Hepatocyte (in vitro differentiated cells): ENCODE measurements at places on chromosomes 1 and 21. TPM values are rescaled to one million over a fixed set of nuclear protein-coding genes. Genes with fewer than 3 reads are reported as not detected.

DNA sequence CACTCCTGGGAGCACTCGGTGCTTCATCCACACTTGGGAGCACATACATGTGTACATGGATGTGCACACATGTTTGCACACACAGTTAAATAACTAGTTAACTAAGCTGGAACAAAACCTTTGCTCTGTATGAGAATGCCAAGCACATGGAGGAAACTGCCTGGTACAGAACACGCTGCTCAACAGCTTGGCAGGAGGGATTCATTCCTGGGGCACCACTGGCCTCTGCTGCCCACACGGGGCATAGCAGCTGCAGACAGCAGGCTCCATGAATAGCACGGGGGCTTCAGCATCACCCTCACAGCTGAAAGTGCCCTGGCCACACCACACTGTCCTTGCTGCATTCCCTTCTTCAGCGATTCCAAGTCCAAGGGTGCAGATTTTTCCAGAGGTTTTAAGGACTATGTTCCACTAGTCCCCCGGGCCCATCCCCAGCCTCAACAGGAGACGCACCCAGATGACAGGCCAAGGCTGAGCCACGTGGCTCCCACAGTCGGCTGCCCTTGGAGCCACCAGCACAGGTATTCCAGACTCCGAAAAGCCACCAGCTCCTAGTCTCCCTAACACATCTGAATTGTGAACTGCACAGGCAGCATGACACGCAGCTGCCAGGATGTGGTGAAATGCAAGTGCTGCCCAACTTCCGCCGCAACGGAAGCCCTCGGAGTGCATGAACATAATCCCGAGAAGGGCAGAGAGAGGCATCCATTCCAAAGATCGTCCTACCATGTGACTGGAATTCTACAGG is 16.9 kb downstream of the NPHP4 start:
- DNase-seq: peak; percentile 72

Gene FGR
- polyA plus RNA-seq: 0.28 TPM in 1 of 2 replicates, not detected in the other

DNA sequence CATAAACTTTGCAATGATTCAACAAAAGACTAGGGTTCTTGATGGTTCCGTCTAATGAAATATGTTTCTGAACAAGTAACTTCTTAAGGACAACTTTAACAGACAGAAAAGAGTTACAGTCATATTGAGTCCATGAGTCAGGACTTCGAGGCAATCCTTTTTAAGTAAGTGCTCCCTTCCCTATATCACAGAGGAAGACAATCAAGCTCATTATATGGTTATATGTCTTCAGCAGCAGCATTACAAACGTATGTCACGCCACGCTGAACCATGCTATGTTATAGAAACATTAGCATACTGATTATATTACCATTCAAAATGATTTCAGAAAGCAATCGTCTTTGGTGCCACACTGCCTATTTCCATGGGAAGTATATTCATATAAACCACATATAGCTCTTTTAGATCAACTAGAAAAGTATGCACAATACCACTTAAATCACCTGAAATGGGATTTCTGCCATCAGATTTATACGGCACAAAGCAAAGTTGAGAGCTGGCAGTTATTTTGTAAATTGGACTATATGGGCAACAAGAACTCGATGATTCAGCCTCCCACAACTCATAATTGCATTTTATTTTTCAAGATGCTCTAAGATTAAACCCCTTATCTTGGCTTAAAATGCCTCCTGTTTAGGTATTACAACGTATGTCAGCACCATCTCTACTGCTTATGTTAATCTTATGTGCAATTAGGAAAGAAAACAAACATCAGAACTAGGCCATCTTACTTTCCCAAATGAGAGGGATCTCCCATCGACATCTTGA is 111.3 kb upstream of the SAMSN1 start:
- DNase-seq: no peak

- no peak for DNase-seq
These were observed 25.4 kb upstream of the SMIM12 start for GRCh38 chr1:34884961-34885360.

Gene NHLH1
- polyA plus RNA-seq: not detected in 2 replicates

Gene CA6
- polyA plus RNA-seq: not detected in 2 replicates

- no peak for DNase-seq
These were observed 13.0 kb downstream of the RGS7 start for GRCh38 chr1:241343956-241344355.

- DNase-seq: no peak
These were observed 65.9 kb downstream of the CLIC6 start for GRCh38 chr21:34734696-34735095.

Gene RHBDL2
- 0.77 and 1.4 TPM in 2 replicates for polyA plus RNA-seq

Gene PAQR6
- polyA plus RNA-seq: 12.0 and 14.8 TPM in 2 replicates

GRCh38 chr1:15151377-15151806 is 2.2 kb upstream of the TMEM51 start:
- DNase-seq: peak; percentile 48

Gene HTR6
- polyA plus RNA-seq: not detected in 2 replicates

- no peak for DNase-seq
These were observed 137.5 kb upstream of the JUN start for GRCh38 chr1:58921342-58921741.
